ENCODE measurements at places on chromosomes 3 and 15. TPM values are rescaled to one million over a fixed set of nuclear protein-coding genes. Genes with fewer than 3 reads are reported as not detected.

SGO1 gene
- 5.0 TPM for total RNA-seq

GOLGA6L7 gene
- total RNA-seq = not detected

RYR3 gene
- total RNA-seq = 0.21 TPM

PLSCR2 gene
- not detected for total RNA-seq

TAGLN3 gene
- not detected for total RNA-seq

DNA sequence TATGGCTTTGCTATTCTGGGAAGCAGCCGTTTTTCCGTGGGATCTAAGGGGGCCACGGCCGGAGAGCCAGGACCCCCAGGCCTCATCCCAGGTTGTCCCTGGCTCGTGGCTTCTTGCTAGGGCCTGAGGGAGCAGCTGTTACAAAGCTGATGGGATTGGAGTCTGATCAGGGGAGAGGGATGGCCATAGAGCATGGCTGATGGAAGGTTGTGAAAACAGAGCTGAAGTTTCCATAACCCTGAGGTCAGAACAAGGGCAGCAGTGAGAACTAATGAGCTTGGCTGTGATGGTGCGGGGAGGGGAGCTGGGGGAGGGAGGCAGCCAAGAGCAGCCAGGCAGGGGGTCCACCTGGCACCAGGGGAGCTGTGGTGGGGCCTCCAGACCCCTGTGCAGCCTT lies 63.0 kb downstream of the LINGO1 start:
- H3K27me3 ChIP-seq = peaks cover 2% of the 10 kb centered on the region
- DNase-seq = no peak
- peak overlapping the region; percentile 83 for H3K27ac ChIP-seq
- H3K4me1 ChIP-seq = peaks cover 27% of the 10 kb centered on the region
- peak overlapping the region; percentile 59 for H3K4me3 ChIP-seq

- peaks cover 8% of the 10 kb centered on the region for H3K27me3 ChIP-seq
- peaks cover 2% of the 10 kb centered on the region for H3K36me3 ChIP-seq
- no peak overlapping the region for H3K27ac ChIP-seq
- no peak overlapping the region for H3K4me3 ChIP-seq
Observed at GRCh38 chr3:133273346-133273745, 126.5 kb upstream of the BFSP2 start.

DNA sequence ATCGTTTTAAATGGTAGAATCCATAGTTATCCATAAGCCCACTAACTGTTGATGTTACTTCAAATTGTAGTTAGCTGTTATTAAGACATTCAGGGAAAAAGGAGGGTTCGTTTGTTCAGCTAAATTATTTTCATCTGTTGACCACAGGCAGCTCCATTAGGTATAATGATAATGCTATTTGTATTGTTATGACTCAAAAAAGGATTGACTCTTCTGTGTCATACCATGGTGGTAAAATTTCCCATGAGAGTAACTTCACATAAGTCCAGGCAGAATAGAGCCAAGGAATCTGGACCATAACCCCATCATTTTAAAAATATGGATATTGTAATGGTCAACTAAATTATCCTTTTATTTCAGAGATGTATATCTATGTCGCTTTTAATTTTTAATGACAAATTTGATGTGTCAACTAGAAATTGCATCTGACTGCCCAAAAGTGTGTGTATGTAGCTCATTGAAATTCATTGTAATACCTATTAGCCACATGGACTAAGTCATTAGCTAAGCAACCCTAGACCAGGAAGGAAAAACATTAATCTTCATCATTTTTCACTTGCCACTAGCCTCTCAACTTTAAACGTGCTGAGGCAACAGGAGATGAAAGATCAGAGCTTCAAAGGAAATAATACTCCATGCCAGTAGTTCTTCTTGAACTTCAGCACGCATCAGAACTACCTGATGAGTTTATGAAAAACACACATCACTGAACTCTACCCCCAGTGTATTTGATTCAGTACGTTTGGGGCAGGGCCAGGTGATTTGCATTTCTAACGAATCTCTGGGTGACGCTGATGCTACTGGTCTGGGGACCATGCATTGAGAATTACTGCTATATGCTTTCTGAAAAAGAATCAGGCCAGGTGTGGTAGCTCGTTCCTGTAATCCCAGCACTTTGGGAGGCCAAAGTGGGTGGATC lies 537.7 kb downstream of the UNC13C start:
- H3K27ac ChIP-seq = no peak overlapping the region
- no peak for DNase-seq
- H3K4me1 ChIP-seq = peaks cover 6% of the 10 kb centered on the region
- no peak overlapping the region for H3K4me3 ChIP-seq

GRCh38 chr3:143918848-143919247 lies 52.8 kb upstream of the DIPK2A start:
- no peak overlapping the region for H3K27ac ChIP-seq
- peaks cover 3% of the 10 kb centered on the region for H3K27me3 ChIP-seq
- DNase-seq = peak; percentile 55
- H3K4me1 ChIP-seq = no peaks in the 10 kb centered on the region
- no peak overlapping the region for H3K4me3 ChIP-seq

GRCh38 chr3:169271936-169272335 lies 391.6 kb downstream of the MECOM start:
- no peaks in the 10 kb centered on the region for H3K36me3 ChIP-seq
- DNase-seq = no peak
- H3K4me3 ChIP-seq = no peak overlapping the region
- H3K27me3 ChIP-seq = no peaks in the 10 kb centered on the region
- peaks cover 21% of the 10 kb centered on the region for H3K4me1 ChIP-seq

GRCh38 chr15:90055182-90055581 lies 47.1 kb downstream of the IDH2 start:
- H3K4me3 ChIP-seq = no peak overlapping the region
- H3K27ac ChIP-seq = no peak overlapping the region
- H3K36me3 ChIP-seq = no peaks in the 10 kb centered on the region
- no peaks in the 10 kb centered on the region for H3K27me3 ChIP-seq

DNA sequence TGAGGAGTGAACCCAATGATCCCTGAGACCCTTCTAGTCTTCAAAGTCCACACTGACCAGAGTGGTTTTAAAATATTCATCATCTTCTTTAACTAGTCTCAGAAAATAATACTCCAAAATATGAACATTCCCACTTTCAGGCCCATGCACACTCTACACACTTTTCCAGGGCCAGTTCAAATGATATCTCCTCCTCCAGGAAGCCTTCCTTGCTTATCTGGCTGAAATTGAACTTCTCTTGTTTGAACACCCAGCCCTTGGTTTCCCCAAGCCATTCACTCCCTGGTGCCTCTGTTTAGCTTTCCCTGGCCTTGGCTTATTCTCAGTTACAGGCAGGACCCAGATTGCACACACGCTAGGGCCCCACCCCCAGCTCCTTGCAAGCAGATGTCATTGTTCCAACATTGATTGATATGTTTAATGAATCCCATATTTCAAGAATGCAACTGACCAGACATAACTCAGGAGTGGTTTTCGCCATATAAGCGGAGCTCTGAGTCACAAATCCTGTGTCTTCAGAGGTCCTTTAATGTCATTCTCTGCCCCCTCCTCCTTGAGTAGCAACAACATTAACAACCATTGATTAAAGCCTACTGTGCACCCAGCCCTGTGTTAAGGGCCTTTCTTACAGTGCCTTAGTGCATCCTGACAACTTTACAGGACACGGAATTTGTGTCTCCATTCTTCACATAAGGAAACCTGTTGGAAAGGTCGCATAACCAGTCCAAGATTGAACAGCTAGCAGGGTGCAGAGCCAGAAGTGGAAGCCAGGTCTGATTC lies 2.1 kb downstream of the ITGA11 start:
- H3K36me3 ChIP-seq = peaks cover 32% of the 10 kb centered on the region
- peaks cover 64% of the 10 kb centered on the region for H3K4me1 ChIP-seq
- H3K27ac ChIP-seq = peak overlapping the region; percentile 95
- no peaks in the 10 kb centered on the region for H3K27me3 ChIP-seq

DNA sequence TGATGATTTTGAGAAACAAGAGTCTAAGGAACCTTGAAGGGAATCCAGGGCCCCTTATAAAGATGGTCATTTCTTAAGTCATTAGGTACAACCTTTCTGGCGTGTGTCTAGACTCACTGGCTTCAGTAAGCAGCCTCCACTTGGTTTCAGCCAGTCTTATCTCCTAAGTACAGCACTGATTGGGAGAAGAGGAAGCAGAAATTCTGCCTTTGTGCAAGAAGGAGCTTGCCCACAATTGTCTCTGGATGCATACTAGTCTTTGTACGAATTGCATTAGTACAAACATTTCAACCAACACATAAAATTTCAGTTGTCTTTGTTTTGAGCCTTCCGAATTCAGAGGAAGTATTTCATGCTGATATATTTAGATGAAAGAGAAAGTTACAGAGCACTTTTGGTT lies 139.4 kb downstream of the SLCO3A1 start:
- no peak overlapping the region for H3K27ac ChIP-seq
- H3K36me3 ChIP-seq = no peaks in the 10 kb centered on the region

- no peak overlapping the region for H3K4me3 ChIP-seq
- H3K27me3 ChIP-seq = peaks cover 50% of the 10 kb centered on the region
- no peaks in the 10 kb centered on the region for H3K4me1 ChIP-seq
Observed at GRCh38 chr3:87997966-87998365, 60.8 kb downstream of the CGGBP1 start.

- peaks cover 12% of the 10 kb centered on the region for H3K36me3 ChIP-seq
- peaks cover 13% of the 10 kb centered on the region for H3K4me1 ChIP-seq
- DNase-seq = no peak
- H3K4me3 ChIP-seq = no peak overlapping the region
- H3K27me3 ChIP-seq = no peaks in the 10 kb centered on the region
- H3K27ac ChIP-seq = no peak overlapping the region
Observed at GRCh38 chr3:183310936-183311335, 57.9 kb downstream of the B3GNT5 start.

DNA sequence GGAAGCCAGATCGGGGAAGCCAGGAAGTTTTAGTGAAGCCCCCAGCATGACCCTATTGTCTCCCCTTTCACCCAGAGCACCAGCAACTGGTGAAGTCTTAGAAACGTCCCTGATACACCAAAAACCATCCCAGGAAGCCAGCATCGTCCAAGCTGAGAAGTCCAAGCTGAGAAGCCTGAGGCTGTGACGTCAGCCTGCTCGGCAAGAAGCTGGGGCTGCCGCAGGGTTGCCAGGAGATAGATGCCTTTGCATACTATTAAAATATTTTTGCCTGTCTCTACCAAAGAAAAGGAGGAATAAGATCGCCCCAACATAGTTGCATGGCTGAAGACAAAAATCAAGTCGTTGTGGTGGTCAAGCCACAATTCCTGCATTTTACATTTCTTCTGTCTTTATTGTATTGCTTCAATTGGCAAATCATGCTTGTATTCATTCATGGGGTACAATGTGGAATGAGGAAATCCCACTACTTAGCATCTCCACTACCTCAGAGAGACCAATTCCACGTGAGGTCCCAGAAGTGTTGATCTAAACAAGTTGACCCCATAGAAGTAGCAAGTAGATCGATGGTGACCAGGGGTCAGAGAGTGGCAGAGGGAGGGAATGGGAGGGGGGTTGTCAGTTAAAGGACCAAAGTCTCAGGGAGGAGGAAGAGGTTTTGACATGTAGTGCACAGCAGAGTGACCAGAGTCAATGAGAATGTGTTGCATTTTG lies 19.6 kb upstream of the EMC3 start:
- no peaks in the 10 kb centered on the region for H3K36me3 ChIP-seq
- H3K27me3 ChIP-seq = no peaks in the 10 kb centered on the region
- H3K4me3 ChIP-seq = no peak overlapping the region
- no peak for DNase-seq
- peaks cover 26% of the 10 kb centered on the region for H3K4me1 ChIP-seq
- no peak overlapping the region for H3K27ac ChIP-seq

- H3K4me1 ChIP-seq = peaks cover 8% of the 10 kb centered on the region
- H3K4me3 ChIP-seq = no peak overlapping the region
- no peak overlapping the region for H3K27ac ChIP-seq
- no peak for DNase-seq
- H3K27me3 ChIP-seq = no peaks in the 10 kb centered on the region
Observed at GRCh38 chr3:162171970-162172369, 675.4 kb downstream of the OTOL1 start.
